Stimulated activated CD8-positive, alpha-beta memory T cell treated with anti-CD3 and anti-CD28 coated beads, Interleukin-7, amount 100 ng/mL, for 48 hours (primary cell): ENCODE measurements at places on chromosomes 1 and 21.

- DNase-seq = no peak
These were observed 93.9 kb upstream of the TARDBP start for GRCh38 chr1:10918531-10918930.

- DNase-seq = no peak
These were observed 4.6 kb downstream of the PEAR1 start for GRCh38 chr1:156898161-156898566.

DNA sequence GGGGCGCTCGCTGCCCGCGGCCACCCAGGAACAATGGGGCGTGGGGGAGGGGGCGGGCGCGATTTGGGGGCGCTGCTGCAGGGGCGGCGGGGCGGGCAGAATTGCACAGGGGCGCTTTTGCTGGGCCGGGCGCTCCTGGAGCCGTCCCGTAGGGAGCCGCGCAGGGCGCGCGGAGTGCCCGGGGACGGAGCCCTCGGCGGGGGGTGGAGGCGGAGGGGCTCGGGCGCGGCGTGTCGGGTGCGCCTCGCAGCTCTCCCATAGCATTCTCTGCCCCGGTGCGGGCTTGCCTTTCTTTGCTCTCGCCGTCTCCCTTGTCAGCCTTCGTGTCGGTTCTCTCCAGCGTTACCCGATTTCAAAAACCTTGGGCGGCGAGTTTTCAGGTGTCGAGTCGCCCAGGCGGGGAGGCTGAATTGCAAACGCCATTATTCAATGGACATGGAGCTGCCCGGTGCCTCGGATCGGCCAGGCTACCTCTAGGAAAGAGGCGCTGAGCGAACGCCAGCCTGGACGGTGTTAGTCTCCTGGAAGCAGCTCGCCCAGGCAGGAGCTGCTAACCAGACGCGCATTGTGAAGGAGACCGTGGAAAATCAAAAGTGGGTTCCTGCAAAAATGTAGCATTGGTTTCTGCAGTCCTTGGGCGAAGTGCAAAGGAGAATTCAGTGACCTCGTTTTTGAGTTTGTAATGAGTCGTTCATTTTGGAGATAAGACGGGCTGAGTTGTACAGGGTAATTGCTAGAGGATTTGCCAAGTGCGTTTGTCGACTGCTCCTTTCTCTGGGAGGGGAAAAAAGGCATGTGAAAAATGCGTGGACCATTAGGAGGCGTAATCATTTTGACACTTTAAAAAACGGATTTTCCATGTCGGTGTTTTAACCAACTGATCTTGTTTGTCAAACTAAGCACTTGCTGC is 626 bp downstream of the CXADR start:
- no peak for DNase-seq

- no peak for DNase-seq
These were observed 119.7 kb downstream of the LYPLAL1 start for GRCh38 chr1:219293410-219293809.

GRCh38 chr1:211616231-211616964 is 37.4 kb upstream of the SLC30A1 start:
- DNase-seq = no peak

DNA sequence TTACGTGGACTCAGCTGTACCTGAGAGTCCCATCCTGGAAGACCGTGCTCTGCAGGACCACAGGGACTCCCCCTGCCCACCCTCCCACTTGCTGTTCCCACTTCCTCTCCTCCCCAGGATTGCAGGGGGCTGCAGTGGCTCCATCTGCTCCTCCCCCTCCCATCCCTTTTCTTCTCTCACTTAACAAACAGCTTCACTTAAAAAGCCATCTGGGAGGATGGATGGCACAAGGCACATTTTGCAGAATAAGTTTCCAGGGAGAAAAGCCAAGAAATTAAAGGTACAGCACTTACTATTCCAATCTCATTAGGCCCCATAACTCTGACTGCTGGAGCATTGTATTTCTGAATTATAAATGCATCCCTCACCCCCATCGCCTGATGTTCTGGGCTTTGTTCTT is 458.7 kb downstream of the PTPRU start:
- no peak for DNase-seq
